ENCODE measurements at places on chromosomes 2 and 18.

- peak; percentile 75 for DNase-seq
Observed at GRCh38 chr2:152499331-152499816, 164.4 kb downstream of the FMNL2 start.

- DNase-seq, result no peak
Observed at GRCh38 chr2:224716921-224717320, 756 bp upstream of the CCDC195 start.

GRCh38 chr2:32403782-32404181 lies 47.0 kb downstream of the BIRC6 start:
- no peak for DNase-seq

DNA sequence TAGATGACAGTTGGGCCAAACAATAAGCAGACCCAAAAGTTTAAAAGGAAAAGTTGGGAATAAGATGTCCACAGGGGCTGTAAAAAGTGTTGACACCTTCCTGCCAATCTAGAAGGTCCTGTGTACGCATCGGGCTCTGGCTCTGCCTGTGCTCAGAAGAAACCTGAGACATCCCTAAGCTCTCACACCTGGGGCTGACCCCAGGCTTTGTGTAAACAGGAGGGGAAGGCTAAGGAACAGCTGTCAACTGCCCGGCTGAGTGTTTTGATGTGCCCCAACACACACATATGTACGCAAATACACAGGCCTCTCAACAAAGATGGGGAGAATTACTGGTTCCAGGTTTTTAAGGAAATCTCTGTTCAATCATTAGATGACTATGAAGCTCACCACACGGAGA lies 59.5 kb downstream of the TMEM131 start:
- DNase-seq, result no peak

GRCh38 chr2:188784269-188784762 lies 189.9 kb upstream of the COL3A1 start:
- no peak for DNase-seq

- DNase-seq, result no peak
Observed at GRCh38 chr2:200467806-200468681, 41.8 kb downstream of the KCTD18 start.

- no peak for DNase-seq
Observed at GRCh38 chr2:172734711-172735581, 699 bp upstream of the RAPGEF4 start.

DNA sequence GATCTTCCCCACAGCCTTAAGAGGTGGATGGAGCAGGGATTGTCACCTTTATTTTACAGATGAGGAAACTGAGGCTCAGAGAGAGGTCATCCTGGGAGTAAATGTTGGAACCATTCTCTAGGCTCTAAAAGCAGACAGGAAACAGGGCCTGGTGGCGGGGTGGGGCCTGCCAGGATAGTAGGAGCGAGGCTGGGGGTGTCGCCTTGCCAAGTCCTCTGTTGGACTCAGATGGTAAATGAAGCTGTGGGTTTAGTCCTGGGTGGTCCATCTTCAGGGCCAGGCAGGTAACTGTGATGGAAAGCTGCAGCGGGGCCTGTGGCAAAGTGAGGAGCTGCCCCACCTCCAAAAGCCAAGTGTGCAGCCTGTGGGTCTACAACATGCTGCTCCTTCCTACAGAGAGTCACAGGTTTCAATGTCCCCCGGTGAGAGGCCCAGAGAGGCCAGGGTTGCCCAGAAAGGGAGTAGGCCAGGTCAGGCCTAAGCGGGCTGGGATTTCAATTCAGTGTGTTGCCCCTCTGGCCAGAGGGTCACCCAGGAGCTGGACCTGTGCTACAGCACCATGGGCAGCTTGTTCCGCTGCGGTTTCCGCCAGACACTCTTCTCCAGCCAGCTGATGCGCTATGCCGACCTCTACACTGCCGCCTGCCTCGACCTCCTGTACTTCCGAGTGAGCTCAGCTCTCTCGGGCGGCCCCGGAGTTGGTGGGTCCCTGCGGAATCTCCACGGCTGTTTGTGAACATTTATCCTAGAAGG lies 6.6 kb downstream of the NT5DC4 start:
- no peak for DNase-seq

GRCh38 chr2:228329282-228329681 lies 147.8 kb upstream of the SPHKAP start:
- DNase-seq, result peak; percentile 10

DNA sequence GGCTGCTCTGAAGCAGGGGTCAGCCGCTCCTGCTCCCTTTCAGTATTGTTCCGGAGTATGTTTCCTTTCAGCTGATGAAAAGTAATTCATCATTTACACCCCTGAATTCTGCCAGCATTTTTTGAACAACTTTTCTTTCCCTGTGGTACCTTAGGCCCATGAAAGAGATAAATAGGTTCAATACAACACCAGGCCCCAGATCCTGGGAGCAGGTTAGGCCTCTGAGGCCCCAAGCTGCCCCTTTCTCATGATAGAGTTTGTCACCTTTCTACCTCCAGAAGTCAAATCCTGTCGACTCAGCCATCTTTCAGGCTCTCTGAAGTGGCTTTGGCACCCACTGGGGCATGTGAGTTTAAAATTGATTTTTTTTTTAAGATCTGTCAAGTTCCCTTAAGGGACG lies 1415.1 kb upstream of the ZEB2 start:
- no peak for DNase-seq

- no peak for DNase-seq
Observed at GRCh38 chr2:458425-458815, 170.5 kb upstream of the ALKAL2 start.

GRCh38 chr2:13093416-13093991 lies 376.8 kb downstream of the TRIB2 start:
- DNase-seq, result no peak

DNA sequence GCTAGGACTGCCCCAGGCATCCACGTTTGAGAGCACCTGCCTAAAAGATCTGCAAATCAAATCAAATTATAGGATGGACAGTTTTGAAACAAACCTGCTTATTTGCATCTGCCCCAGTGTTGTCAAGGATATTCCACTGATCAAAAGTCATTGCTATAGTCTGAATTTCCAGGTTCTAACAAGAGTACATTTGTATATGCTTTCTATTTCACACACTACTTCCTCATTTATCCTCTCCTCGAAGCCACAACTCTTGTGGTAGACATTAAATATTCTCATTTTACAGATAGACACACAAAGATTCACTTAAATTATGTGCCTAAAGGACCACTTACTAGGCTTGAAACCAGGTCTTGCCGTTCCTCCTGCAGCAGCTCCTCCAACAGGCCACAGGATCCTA lies 11.9 kb upstream of the TET3 start:
- DNase-seq, result no peak

DNA sequence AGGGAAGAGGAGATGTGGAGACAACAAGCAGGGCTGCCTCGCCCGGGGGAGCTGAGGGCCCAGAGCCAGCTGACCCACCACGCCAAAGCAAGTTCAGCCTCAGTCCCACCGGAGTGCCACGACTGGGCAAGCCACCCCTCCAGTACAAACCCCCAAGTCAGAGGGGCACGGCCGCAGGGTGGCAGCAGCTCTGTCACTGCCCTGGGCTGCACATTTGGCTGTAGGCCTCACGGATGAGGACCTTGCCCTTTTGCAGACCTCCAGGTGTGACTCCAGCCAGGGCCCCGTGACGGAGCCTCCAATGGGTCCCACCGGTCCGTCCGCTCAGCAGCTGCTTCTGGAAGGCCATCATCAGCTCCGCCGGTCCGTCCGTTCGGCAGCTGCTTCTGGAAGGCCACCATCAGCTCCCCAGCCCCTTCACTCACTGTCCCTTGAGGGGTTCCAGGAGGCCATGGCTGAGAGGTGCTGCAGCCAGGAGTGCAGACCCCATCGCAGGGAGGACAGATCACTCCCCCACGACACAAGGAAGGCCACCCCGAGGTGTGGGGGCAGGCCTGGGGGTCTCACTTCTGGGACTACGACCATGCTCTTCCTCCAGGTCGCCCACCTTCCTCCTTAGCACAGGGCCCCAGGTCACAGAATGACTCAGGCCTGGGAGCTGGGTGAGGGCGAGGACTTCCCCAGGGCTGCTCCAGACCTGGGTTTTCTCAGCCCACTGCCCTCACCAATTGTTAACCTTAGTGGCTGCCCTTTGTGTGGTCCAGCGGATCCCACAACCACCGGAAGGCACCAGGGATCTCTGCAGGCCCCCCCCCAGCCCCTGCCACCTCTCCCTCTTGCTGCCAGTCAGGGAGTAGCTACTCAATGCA lies 24.6 kb upstream of the STK25 start:
- DNase-seq, result no peak

GRCh38 chr18:9655232-9655767 lies 40.9 kb upstream of the PPP4R1 start:
- DNase-seq, result no peak

DNA sequence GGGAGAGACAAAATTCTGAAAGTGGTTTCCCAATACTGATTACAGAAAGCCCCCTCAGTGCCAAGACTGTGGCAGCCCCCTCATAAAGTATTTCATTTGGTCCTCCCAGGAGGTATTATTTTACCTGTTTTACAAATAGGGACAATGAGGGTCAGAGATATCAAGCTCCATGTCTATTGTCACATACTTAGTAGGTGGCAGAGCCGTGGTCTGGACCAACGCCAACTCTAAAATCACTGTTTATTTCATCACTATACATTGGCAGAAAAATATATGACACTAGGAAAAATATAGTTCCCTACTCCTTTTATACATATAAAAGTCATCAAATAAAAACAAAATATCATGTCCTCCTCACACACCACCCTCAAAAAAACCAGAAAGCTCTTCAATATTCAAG lies 68.6 kb downstream of the DHRS9 start:
- DNase-seq, result no peak

GRCh38 chr2:72917138-72917876 lies at the start of gene EMX1:
Gene EMX1 (plus strand): TSS chr2:72917519. CDS start chr2:72917853, 334 bp downstream.
- DNase-seq, result no peak

GRCh38 chr2:188786368-188786841 lies 187.8 kb upstream of the COL3A1 start:
- DNase-seq, result no peak

DNA sequence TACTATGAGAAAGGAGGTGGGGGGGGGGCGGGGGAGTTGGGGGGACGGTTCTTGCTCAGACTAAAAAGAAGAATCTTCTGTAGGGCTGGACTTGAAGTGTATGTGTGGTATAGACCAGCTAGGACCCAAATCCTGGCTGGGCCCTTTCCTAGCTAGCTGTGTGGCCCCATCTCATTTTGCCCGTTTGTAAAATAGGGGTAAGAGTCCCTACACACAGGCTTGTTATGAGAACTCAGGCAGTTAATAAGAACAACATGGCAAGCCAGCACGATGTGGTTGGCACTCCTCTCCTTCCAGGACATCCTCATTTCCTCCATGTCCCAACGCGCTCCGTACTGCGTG lies 1.1 kb downstream of the EVA1A start:
- DNase-seq, result no peak

- no peak for DNase-seq
Observed at GRCh38 chr18:78150590-78150989, 829.0 kb upstream of the SALL3 start.

DNA sequence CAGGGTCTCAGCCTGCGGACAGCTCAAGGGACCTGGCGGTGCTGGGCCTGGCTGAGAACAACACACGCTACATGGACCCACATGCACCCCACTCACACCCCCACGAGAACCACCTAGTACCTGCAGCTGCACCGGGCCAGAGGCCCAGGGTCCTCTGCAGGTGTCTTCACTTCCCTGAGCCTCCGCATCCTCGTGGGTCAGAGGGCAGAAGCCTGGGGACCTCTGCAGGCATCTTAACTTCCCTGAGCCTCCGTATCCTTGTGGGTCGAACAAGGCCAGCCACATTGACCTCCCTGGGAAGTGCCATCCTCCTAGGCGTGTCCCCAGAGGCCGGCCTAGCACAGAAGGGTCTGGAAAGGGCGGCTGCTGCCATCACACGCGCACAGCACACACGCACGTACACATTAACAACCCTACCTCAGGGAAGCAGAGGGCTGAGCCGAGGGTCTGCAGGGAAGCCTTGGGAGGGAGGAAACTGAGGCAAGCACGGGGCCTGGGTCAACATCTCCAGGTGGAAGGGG lies 62.5 kb upstream of the HPCAL1 start:
- DNase-seq, result no peak

GRCh38 chr2:105136394-105136793 lies 98.5 kb downstream of the MRPS9 start:
- DNase-seq, result no peak

GRCh38 chr2:111897924-111898702 lies at the start of gene MERTK:
Gene MERTK (plus strand): TSS chr2:111898607. CDS start chr2:111898736, 129 bp downstream.
- DNase-seq, result peak; percentile 63

- DNase-seq, result no peak
Observed at GRCh38 chr2:61125123-61125710, 36.8 kb upstream of the C2orf74 start.

DNA sequence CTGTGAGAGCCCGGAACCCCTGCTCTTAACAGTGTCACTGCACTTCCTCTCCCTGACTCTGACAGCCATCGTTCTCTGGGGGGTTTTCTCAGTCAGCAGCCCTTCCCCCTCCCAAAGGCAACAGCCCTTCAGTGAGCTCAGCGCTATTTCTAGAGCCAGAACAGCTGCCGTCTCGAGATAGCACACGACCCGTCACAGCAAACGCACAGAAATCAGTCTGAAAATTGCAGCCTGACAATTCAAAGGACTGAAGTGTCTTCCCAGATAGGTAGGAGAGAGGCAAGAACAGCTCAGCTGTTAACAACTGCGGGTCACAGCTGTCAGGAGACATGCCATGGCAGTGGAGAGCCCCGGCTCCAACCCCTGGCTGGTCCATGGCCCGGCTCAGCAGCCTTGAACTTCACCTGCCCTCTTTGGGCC lies 45.4 kb downstream of the ST8SIA5 start:
- no peak for DNase-seq

DNA sequence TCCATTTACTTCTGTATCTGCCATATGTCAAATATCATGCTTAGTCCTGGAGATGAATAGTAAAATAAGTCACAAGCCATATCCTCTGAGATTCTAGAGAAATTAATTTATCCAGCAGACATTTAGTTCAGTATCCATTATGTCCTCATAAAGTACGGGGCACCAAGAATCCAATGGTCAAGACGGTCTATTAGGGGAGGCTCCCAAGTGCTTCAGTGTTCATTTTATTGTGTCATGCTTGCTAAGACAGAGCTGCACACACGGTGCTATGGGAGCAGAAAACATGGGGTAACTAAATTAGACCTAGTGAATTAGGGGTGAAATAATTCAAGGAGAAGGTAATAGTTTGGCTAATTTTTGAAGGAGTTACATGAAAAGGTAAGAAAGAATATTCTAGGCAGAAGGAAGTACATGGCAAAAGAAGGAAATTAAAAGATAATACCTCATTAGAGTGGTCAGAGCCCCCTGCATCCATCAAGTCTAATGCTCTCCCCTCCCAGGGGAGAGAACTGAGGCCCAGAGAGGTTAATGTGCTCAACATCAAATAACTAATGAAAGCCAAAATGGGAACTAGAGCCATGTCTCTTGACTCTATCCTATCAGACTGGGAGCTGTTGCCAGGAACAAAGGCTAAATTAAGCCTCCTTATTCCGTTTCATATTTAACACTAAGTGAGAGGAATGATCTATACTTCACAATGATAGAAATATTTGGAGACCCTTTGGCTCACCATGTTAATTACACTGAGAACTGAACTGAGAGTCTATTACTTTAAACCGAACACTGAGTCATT lies 358.7 kb downstream of the LRRTM1 start:
- DNase-seq, result no peak

DNA sequence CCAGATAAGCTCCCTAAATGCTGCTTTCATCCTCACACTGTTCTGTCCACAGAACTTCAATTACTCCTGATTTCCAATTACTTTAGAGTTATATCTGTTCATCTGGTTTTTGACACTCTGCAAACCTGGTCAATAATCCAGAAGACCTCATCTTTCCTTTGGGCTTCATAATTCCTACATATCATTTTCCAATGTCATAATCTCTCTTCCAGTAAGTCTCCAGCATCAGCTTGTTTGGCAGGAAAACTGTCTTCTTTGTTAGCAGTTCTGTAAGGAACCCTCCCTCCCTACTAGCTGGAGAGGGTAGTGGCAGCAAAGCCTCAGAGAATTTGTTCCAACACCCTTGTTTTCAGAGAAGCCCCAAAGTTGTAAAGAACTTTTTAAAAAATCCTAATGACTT lies 11.9 kb upstream of the SLC14A1 start:
- no peak for DNase-seq

All from pons (tissue), 1 donor.